Left ventricle myocardium superior (tissue), 1 donor: ENCODE measurements at places on chromosomes 16 and 17. TPM values are rescaled to one million over a fixed set of nuclear protein-coding genes. Genes with fewer than 3 reads are reported as not detected.

The KRT33B gene
- not detected for total RNA-seq

The CA7 gene
- not detected for total RNA-seq

The KRT9 gene
- not detected for total RNA-seq

The GUCY2D gene
- total RNA-seq: not detected

The UMOD gene
- not detected for total RNA-seq

- peak; percentile 47 for DNase-seq
Measured at GRCh38 chr16:64882078-64882784, 239.6 kb downstream of the CDH11 start.

DNA sequence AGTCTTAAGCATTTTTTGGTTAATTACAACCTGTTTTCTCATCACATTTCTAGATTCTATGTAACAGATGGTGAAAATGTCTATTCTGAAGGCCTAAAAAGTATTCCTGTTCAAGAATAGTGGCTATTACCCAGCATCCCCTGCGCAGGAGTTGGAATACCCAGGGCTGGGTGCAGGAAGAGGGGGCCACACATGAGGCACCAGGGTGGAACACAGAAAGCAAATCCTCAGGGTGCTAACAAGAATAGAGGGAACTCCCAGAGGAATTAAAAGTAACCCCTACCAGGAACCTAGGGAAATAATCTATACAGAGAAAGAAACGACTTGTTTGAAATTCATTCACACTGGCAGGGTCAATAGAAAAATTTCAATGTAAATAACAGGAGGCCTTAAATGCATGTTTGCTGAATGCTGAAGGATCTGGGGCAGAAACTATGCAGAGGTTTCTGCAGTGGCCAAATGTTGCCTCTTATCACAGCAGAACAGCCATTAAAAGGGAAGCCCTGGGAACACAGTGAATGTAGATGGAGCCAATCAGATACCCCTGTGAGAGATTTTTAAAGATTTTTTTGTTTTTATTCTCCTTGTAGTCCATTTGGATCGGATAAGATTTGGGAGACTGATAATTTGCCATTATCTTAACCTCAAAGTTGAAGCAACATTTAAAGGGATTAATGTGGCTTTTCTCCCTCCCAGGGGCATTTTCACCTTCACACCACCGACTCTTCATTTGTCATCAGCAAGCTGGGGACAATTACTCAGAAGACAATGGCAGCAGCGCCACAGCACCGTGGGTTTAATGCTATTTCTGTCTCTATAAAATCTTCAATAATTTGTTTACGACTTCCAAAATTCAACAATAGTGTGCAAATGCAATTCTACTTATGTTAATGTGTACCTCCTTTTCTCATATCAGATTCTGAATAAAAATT is 196.0 kb upstream of the PSMD7 start:
- no peak for DNase-seq

DNA sequence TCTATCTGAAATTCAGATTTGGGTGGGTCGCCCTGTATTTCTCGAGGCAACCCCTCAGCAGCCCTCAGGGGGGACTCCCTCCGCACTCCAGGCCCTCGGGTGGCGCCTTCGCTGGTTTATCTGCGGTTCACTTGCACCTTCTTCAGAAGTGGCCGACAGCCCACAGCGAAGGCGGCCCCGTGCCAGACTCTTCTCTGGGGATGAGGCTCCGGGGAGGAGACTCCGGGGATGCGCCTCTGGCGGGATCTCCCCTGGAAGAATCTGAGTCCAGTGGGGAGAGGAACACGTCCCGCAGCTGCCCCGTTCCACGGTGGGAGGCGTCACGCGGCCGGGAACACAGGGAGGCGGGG is 63.9 kb upstream of the DNAJA2 start:
- no peak for DNase-seq

DNA sequence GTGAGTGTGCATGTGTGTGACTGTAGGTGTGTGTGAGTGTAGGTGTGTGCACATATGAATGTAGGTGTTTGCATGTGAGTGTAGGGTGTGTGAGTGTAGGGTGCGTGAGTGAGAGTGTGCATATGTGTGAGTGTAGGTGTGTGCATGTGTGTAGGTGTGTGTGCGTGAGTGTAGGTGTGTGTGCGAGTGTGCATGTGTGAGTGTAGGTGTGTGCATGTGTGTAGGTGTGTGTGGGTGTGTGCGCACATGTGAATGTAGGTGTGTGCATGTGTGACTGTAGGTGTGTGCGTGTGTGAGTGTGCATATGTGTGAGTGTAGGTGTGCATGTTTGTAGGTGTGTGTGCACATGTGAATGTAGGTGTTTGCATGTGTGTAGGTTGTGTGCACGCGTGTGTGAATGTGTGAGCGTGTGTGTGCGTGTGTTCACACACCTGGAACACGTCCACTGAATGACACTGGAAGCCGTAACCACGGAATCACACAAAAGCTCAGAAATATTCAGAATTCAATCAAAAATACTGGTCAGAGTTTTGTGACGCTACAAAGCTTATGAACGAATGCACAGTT is 30.6 kb downstream of the MRM3 start:
- no peak for DNase-seq

DNA sequence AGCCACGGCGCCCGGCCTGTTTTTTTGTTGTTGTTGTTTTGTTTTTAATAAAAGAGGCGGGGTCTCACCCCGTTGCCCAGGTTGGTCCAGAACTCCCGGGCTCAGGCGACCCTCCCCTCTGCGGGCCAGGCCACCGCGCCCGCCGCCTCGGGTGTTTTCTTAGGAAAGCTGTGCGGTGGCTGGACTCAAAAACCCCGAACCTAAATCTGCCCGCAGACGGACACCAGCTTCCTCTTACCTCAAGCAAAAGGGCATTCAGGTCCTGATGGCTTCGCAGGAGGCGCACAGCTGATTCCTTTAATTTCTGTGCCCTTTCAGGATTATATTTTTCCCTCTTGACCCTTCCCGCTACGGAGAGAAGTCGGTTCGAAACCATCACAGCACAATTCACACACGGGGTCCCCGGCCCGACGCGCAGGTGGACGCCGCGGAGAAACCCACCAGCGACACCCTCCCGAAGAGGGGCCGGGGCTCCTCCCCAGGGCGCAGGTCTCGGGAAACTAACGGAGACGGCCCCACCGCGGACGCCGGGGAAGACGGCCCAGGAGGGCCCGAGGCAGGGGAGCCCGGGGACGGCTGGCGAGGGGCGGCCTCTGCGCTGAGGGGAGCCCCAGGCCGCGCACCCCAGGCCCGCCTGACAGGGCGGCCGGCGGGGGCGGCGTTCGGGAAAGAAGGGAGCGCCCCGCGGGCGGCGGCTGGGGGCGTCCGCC is 653 bp downstream of the FANCA start:
- no peak for DNase-seq

DNA sequence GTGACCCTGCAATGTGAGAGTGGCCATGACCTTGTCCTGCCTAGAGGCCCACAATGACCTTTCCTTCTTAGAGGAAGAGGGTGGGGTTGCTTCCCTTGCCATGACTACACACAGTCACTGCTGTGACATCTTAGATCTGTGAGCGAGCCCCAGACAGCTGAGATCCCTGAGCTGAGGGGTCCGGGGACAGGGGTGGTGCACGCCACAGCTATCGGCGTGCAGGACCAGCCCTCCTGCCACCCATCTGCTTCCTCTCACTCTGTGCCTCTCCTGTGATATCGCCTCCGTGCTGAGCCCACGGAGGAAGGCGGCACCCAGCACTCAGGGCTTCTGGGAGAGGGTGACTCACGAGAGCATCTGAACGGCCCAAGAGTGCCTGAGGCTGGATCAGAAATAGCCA is 35.2 kb downstream of the KIAA0513 start:
- DNase-seq: no peak

- no peak for DNase-seq
Measured at GRCh38 chr16:84426804-84427203, 58.5 kb downstream of the ATP2C2 start.

GRCh38 chr17:60371818-60372510 is 20.0 kb downstream of the USP32 start:
- DNase-seq: no peak

DNA sequence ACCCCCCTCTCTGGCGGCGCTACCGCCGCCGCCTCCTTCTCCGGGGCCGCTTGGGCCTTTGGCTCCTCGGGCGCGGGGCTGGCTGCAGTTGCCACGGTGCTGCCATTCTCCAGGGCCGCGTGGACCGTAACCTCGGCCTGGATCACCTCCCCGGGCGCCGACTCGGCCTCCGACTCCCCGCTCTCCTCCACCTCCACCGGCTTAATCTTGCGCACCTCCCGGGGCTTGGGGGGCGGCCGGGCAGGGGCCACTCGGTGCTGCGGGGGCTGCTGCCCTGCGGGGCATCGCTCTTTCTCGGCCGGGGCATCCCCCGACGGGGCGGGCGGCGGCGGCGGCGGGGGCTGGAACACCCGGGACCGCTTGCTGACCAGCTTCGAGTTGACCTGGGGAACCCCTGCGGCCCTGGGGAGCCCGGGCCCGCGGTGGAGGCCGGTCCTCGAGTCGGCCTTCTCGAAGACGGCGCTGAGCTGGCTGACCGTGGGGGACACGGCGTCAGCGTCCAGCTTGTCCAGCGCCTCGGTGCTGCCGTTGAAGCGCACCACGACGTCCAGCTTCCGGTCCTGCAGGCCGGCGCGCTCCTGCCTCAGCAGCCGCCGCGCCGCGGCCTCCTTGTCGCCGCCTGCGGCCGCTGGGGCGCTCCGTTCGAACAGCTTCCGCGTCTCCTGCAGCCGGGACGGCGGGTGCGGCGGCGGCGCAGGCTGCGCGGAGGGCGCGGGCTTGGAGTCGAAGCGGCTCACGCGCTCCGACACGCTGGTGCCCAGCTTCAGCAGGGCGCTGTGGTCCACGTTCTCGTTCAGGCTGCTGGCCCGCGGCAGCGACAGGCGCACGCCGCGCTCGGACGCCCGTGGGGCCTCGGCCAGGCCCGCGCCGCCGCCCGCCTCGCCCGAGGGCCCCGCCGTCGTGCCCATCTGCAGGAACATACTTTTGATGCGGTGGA is 792 bp downstream of the PPP1R9B start:
- peak; percentile 80 for DNase-seq

- no peak for DNase-seq
Measured at GRCh38 chr16:14388243-14388642, 241.8 kb downstream of the PARN start.

DNA sequence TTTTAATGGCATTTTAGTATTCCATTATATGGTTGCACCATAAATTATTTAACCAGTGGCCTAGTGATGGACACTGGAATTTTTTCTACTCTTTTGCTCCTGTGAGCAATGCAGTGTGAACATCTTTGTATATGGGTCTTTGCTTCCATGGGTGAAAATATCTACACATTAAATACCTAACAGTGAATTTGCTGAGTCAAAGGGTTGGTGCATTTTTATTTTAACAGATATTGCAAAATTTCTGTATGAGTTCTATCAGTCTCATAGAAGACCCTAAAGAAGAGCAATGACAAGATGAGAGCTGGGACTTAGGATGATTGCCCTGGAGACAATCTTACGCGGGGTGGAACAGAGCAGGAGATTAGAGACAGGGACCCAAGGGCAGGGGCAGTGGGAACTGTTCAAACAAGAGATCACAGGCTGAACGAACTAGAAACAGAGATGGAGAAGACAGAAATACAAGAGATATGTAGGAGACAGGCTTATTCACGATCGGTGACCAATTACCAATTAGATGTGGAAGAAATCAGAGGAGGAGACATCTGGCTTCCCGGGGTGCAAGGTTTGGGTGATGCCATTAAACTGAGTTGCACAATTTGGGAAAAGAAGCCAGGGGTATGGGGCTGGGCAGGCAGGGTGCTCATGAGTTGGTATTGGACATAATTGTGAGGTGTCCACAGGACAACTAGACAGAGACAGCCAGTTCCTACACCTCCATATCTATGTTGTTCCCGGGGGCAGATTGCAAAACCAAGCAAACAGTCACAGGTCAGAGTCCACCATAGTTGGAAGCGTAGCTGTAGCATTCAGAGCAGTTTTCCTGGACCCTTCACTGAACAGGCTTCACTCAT is 39.9 kb upstream of the LONP2 start:
- no peak for DNase-seq

DNA sequence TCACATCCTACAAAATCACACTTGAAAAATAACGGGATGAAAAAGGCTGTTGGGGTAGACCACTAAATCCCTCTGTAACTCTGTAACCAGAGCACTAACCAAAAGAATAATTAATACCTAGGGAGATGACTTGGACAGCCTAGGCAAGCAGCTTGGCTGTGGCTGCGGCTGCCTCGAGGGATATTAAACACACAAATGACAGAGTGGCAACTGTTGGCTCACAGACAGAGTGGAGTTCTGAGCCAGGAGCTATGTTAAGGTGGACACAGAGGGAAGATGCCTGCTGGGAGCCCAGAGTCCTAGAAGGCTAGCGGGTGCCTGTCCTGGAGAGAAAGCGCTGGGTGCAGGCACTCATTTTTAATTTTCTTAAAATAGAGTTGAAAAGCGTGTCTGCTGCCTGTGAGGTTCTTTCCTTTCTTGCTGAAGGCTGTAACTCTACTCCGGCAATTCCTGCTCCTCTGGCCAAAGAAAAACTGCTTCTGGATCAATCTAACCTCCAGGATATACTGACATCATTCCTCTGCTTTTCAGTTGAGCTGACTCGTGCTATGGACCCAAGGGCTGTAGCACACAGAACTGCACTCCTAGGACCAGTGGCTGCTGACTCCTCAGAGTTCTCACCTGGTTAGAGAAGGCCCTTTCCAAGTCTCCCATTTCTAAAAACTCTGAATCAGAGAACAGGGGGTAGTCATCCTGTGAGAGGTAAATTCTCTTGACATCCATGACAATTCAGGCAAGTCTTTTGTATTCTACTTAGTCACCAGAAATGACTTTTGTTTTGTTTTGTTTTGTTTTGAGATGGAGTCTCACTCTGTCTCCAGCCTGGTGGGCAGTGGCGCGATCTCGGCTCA is 147.9 kb downstream of the STX8 start:
- DNase-seq: peak; percentile 62

DNA sequence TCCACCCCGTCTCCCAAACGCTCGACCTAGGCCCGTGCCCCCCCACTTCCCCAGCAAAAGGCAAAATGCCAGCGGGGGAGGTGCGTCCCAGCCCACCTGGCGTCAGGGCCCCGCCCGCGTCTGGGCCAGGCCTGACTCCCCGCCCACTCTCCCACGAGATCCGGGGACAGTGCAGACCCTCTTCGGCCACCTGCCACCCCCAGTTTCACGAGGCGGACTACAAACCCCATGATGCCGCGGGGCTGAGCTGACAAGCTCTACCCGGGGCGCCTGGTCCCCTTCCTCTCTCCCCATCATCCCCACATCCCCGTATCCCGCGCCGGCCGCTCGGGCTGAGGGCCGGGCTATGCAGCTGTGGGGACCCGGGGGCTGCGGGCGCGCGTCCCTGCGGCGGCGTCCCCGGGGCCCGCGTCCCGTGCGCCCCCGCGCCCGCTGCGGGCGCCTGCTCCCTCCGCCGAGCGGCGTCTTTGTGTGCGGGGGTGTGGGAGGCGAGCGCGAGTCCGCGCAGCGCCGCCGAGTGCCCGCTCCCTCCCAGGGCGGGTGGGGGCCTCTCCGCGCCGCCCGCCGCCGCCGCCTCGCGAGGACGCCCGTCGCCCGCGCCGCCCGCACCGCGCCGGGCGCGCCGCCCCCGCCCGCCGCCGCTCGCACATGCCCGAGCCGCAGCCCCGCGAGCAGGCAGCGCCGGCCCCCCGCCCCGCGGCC is at the start of gene ANKRD13B:
Gene ANKRD13B (plus strand): TSS at position 283 of the 702 bp plus-strand sequence. CDS start 490 bp downstream, outside the sequence.
- DNase-seq: peak; percentile 68
